ENCODE measurements at places on chromosomes 3 and 15.

GRCh38 chr3:66572090-66572675, 71.4 kb upstream of the LRIG1 start:
- DNase-seq: no peak

- no peak for DNase-seq
Observed at GRCh38 chr3:48247401-48247811, 6.5 kb downstream of the ZNF589 start.

- no peak for DNase-seq
Observed at GRCh38 chr3:64342940-64343688, 117.8 kb upstream of the PRICKLE2 start.

DNA sequence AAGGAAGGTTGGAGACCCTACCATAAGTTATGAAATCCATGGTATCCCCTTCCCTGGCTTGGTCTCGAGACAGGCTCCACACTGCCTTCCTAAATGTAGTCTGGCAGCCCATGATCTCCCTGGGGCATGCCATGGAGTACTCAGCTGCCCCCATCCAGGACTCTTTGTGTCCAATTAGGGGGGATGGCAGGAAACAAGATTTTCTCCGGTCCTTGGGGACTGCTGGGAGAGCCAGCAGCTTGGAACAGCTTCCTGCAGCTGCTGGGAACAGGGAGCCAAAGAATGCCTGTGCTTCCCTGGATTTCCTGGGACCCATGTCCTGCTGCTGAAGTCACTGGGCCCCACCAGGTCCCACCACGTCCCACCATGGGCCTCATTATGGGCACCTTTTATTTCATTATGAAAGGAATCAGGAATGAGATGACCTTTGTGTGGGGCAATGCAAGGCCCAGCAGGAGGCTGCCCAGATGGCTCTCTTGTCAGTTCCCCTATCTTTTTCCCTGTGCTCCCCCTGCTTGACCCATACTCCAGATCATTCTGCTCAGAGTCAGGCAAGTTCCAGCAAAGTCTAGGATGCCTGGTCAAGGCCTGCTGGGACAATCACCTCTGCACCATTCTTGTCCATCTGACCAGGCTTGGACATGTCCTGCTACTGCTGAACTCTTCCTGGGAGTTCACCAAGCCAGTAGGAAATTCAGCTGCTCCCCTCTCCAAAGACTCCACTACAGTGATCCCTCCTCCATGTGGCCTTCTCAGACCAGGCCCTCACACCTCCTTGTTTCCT, 15.0 kb upstream of the DAG1 start:
- DNase-seq: no peak

DNA sequence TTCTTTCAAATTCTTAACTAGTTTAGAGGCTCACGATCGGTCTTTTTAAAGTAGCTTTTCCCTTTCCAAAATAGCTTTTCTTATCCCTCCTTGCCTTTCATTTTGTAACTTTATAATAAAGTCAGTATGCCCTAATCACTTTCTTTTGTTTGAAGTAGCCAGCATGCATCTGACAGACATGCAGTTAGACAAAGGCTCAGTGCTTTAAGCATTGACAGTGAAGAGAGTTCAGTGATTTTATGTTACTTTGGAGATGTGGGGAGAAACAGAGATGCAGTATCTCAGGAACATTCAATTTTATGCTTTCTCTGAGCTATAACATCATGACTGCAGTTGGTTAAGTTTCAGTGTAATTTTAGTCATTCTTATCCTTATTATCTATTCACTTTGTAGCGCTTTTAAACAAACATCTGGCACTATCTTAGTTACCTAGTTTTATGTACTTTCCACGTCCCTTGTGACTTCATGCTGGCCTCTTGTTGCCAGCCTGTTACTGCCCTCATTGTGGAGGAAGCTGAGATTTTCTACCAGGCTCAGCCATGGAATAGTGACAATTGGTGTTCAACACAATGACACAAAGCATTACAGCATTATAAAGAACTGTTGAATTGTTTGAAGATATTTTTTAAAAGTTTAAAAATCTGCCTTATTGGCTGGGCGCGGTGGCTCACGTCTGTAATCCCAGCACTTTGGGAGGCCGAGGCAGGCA, 90.3 kb downstream of the AKAP13 start:
- DNase-seq: no peak

GRCh38 chr15:68389041-68389930, 42.7 kb downstream of the ITGA11 start:
- no peak for DNase-seq

DNA sequence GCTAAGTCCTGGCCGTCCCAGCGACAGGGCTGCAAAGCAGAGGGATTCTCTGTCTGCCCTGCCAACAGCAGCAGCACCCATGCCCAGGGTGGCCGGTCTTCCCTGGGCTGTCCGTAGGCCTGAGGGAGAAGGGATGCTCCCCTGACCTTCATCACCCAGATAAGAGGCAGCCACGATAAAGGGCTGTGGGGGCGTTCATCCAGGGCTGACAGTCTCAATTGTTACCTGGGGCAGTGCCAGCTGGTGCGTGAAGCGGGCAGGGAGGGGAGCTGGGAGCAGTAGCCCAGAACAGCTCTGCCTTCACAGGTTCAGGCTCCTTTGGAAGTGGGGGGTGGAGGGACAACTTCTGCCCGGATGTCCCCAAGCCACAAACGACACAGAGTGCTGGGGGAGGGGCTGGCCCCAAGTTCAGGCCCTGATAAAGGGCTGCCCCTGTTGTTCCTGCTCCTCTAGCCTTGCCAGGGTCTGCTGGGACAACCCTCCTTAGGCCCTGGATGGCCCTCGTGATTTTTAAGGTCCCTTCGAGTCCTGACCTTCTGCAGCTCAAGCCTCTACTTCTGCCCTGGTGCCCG, 94.7 kb downstream of the RAB11A start:
- no peak for DNase-seq

Data from stimulated activated CD4-positive, alpha-beta T cell treated with anti-CD3 and anti-CD28 coated beads, Interleukin-15, amount 100 ng/mL, for 1 hour (primary cell).